Activated CD4-positive, alpha-beta T cell treated with anti-CD3 and anti-CD28 coated beads, Interleukin-10, Interleukin-2, amounts not matched to agents 100 ng/mL and 50 ng/mL, durations not matched to agents 16 hours and 8 hours (primary cell): ENCODE measurements at places on chromosomes 7 and 10.
A peak's percentile ranks its signal among the peaks of the same experiment; 100 is the strongest.

GRCh38 chr10:89167915-89168314, 39.2 kb downstream of the CH25H start:
- no peak for DNase-seq

DNA sequence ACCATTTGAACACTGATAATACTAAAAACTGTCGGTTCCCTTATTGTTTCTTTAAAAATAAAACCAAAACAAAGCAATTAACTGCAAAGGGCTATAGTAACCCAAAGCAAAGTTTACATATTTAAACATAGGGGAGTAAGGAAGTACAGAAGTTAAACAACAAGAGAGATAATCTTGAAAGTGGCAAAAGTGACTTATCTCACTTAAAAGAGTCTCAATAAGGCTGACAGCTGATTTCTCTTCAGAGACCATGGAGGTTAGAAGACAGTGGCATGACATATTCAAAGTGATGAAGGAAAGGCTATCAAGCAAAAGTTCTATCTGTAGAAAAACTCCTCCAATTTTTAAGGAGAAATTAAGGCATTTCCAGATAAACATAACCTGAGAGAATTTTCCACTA, 233.5 kb upstream of the HDAC9 start:
- no peak for DNase-seq

- no peak for DNase-seq
Observed at GRCh38 chr10:87594864-87595263, 64.8 kb upstream of the PAPSS2 start.

- DNase-seq: no peak
Observed at GRCh38 chr7:42012786-42013360, 224.1 kb downstream of the GLI3 start.

DNA sequence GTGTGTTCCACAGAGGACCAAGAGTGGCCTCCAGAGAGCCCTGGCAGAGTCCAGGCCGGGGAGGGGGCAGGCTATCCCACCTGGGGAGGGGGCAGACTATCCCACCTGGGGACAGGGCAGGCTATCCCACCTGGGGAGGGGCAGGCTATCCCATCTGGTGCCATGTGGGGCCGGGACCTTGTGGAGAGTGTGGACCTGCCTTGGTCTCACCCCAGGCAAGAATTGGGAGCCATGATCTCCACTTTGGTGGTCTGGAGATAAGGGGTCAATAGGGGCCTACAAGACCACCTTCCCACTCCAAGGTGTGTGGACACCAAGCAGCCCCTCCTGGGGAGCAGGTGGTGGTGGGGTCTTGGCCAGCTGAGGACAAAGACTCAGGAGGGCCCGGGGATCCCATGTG, 138.2 kb downstream of the EBF3 start:
- no peak for DNase-seq

GRCh38 chr10:116765648-116766081, 23.3 kb upstream of the HSPA12A start:
- DNase-seq: peak; percentile 45

GRCh38 chr7:2646336-2646679, 14.5 kb downstream of the TTYH3 start:
- no peak for DNase-seq

DNA sequence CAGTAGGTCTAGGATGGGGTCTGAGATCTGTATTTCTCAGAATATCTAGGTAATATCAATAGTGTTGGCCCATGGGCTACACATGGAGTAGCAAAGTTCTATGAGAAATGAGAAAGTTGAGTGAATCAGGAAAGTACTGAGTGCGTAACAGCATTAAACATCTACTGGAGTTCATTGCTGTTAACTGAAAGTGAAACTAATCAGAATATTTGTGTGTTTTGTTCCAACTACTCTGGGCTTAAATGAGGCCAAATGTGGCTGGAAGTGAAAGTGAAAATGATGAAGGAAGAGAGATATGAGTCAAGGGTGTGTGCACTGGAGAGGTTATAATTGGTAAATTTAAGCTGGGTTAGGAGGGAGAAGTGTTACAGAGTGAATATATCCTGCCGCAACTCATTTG, 46.5 kb downstream of the TMEM106B start:
- DNase-seq: peak; percentile 91

- DNase-seq: no peak
Observed at GRCh38 chr7:5514440-5515035, 90.9 kb upstream of the TNRC18 start.

DNA sequence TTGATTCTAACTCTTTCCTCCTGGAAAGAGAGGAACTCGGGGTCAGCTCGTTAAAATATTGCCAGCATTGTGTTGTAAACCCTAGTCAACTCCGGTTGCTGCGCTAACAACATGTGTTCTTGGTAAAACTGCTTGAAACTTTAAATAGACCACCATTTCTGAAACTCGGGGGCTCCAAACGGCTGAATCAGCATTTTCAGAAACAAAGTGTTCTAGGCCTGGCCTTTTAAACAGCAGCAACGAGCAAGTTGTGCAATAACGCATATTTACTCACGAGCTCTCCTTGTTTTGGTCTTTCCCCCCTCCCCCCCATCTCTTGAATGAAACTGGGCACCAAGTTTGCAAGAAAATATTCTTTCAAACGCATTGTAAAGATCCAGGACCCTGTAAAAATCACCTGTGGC, 9.2 kb upstream of the GRB10 start:
- DNase-seq: no peak

DNA sequence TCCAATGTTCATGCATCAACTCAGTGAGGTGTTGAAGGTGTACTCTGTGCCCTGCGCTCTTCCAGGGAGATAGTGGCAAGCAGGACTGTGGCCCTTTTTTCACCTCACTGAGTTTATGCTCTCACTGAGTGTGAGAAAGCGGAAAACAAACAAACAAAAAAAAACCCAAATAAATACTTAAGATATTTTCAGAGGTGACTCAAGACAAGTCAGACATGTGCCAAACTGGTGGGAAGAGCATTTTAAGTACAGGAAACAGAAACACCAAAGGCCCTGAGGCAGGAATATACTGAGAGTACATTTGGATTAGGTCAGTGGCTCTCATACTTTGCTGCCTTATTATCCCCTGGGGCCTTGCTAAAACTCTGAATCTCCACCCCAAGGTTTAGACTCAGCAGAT, 111.9 kb upstream of the IGFBP3 start:
- no peak for DNase-seq

GRCh38 chr7:46654546-46655443, 733.7 kb upstream of the IGFBP3 start:
- no peak for DNase-seq

DNA sequence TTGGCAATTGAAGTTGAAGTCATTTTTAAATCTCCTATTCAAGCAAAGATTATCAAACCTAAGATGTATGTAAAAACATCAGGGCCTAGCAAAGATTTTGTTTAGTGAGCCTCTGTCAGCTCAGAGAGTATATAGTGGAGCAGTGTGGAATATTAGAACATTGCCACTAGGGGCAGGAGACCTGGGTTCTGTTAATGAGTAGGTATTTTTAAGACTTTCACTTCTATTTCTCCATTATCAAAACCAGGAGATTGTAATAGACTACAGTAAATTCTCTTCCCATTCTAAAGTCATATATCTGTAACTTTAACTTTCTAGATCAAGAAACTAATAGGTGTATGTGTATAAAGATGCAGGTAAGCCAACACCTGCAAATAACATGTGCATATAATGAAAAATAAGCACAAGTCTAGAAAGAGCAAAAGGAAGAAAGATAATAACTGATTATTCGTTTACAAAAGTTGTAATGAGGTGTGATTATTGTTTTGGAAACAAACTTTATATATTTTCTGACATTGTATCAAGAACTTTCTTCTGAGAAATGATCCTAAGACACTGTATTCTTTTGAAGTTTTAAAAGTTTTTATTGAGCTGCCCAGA, 64.4 kb downstream of the KCND2 start:
- DNase-seq: peak; percentile 9

GRCh38 chr7:156865493-156865892, 27.5 kb downstream of the LMBR1 start:
- DNase-seq: no peak

DNA sequence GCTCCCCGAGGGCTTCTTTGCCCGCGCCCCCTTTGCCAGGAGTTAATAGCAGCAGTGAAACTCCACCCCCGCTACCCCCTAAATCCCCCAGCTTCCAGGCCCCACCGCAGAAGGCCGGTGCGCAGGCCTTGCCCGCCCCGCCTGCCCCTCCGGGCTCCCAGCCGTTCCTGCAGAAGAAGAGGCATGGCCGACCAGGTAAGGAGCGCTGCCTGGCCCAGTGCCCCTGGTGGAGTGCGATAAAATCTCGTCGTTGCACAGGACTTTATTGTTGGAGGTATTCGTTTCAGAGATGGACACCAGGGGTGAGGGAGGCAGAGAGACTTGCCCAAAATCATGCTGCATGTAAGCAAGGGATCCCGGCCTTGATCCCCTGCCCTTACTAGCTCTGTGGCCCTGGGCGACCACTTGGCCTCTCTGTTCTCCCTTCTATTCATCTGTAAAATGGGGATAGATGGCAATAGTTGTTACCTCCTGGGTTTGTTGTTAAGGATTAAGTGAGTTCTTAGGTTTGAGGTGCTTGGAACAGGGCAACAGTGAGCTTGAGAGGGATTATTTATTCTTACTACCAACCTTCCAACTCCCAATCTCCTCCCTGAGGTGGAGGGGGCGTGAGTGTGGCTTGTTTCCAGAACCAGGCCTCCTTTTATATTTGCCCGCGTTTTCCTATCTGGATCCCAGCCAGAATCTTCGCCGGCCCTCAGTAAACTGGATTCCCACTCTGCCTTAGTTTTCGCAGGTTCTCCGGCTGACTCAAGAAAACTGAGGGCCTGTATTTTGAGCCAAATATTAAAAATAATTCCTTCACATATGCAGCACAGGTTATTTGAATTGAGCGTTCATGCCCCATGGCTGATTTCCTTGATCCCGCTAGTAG, 78.3 kb downstream of the WIPF3 start:
- no peak for DNase-seq

DNA sequence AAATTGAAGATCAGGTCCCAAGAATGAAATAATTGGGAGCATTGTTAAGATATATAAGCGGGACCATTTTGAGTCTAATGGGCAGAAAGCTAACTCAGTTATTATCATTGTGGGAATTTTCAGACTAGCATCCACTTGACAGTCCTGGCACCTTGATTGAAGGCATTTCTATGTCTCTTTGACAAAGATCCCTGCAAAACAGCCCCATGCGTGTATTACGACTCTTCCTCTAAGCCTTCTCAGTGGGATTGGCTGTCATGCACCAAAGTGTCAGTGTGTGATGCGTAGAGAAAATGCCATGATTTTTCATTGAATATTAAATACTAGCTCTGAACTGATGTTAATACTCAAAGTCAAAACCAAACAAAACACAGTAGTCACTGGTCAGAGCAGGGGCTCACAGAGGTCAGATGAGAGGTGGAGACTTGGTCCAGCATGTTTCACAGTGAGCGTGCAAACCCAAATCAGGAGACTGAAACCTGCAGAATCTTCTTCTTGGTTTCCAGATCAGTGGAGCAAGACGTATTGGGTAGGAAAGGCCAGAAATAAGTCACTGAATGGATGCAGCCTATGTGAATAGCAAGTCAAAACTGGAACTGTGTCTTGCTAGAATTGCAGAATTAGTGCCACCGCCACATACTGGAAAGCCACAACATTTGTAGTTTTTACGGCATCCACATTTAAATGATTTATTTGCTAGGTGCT, 303.6 kb upstream of the AKR1E2 start:
- DNase-seq: no peak

- DNase-seq: no peak
Observed at GRCh38 chr10:124105045-124105444, 11.6 kb upstream of the CHST15 start.

- no peak for DNase-seq
Observed at GRCh38 chr7:6279937-6280336, 7.5 kb upstream of the CYTH3 start.

DNA sequence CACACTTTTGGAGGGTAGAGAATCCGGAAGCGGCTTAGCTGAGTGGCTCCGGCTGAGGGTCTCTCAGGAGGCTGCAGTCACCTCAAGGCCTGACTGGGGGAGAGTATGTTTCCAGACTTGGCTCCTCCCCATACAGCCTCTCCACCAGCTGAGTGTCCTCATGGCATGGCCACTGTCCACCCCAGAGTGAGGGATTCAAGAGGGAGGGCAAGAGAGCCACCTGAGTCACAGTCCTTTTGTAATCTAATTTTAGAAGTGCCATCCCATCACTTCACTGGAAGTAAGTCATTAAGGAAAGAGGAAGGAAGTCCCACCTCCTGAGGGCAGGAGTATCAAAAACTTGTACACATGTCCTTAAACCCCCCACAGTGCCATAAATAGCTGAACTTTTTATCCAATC, 134.0 kb downstream of the GLI3 start:
- no peak for DNase-seq
